ENCODE measurements at places on chromosomes 4 and X. TPM values are rescaled to one million over a fixed set of nuclear protein-coding genes. Genes with fewer than 3 reads are reported as not detected.

The RASSF6 gene
- polyA plus RNA-seq = not detected

The CFAP299 gene
- 0.34 TPM for polyA plus RNA-seq

DNA sequence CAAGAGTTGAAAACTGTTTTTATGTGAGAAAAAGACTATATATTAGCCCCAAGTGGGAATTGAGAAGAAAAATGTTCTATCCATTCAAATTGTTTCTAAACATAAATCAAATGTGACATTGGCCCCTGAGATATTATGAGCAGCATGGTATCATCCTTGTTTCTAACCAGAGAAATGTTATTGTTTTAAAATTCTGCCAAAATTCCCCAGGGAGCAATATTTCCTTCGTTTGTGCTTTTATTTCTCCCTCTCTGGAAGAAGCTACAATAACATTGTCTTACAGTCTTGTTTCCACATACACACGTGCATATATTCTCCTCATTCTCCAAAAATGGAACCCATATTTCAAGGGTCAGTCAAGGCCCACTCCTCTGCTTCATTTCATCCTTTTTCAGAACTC is 46.7 kb downstream of the MAGEB17 start:
- H3K27me3 ChIP-seq = no peaks in the 10 kb centered on the region
- no peaks in the 10 kb centered on the region for H3K4me1 ChIP-seq
- H3K36me3 ChIP-seq = no peaks in the 10 kb centered on the region
- no peak overlapping the region for H3K4me3 ChIP-seq
- H3K27ac ChIP-seq = no peak overlapping the region

The CLDN34 gene
- not detected for polyA plus RNA-seq

The RXFP1 gene
- not detected for polyA plus RNA-seq

DNA sequence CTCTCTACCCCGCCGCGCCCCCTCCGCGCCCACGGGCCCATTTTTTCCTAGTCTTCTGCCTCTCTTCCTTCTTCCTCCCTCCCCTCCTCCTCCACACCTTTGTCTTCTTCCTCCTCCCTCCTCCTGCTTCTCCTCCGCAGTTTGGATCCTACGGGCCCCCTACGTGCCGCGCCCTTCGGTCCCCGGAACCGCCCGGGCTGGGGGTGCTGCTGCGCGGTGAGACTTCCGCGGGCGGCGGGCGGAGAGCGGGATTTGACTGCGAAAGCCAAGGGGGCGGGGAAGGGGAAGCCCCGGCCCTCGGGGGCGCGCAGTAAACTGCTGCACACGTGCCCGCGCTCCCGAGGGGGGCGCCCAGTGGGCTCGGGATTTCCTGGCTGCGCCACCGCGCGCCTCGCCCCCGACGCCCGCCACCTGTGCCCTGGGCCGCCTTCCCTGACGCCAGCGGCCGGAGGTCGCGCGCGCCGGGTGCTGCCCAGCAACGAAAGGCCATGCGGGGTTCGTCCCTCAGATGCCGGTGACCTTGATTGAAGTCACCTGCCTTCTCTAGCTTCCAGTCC is 3.3 kb upstream of the NKX3-2 start:
- H3K27me3 ChIP-seq = peaks cover 82% of the 10 kb centered on the region
- peaks cover 5% of the 10 kb centered on the region for H3K4me1 ChIP-seq
- peak overlapping the region; percentile 38 for H3K4me3 ChIP-seq
- DNase-seq = peak; percentile 53

- DNase-seq = no peak
- H3K36me3 ChIP-seq = no peaks in the 10 kb centered on the region
- no peak overlapping the region for H3K4me3 ChIP-seq
- no peak overlapping the region for H3K27ac ChIP-seq
- H3K4me1 ChIP-seq = no peaks in the 10 kb centered on the region
Measured at GRCh38 chrX:45847961-45848360, 647.3 kb upstream of the DIPK2B start.

DNA sequence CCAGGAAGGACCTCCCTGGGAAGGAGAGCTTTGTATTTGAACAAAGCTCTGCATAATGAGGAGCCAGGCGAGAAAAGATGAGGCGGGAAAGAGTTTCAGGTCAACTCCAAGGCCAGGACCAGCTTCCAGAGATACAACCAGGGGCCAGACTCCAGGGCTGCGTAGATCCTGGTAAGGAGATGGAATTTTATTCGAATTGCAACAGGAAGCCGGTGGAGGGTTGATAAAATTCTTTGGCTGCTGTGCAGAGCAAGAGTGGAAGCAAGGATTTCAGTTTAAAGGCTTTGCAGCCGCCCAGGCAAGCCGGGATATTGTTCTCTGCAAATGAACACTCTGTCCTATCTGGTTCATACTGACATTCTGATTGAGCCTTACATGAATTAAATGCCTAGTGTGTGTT is 40.2 kb upstream of the CBR4 start:
- no peaks in the 10 kb centered on the region for H3K36me3 ChIP-seq
- no peak overlapping the region for H3K27ac ChIP-seq
- no peak overlapping the region for H3K4me3 ChIP-seq
- H3K4me1 ChIP-seq = no peaks in the 10 kb centered on the region

DNA sequence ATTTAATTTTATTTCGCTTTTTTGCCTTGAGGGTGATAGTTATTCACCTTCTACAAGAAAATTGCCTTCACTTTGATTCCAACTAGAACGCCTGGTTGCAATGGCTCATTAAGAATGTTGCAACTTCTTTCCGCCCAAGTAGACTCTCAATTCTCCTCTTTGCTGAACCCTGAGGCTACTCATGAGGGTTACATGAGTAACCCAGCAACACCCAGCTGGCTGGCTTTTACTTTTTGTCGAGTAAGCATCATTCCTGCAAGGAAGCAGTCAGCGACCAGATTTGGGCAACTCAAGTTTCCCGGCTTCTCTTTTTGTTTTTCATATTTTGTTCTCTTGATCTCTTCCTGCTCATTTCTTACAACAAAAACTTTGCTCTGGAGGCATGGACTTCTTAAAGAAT is 495.4 kb downstream of the PACRGL start:
- no peak overlapping the region for H3K4me3 ChIP-seq
- H3K27me3 ChIP-seq = no peaks in the 10 kb centered on the region
- H3K4me1 ChIP-seq = no peaks in the 10 kb centered on the region
- H3K27ac ChIP-seq = no peak overlapping the region

The MAGEA12 gene
- not detected for polyA plus RNA-seq

GRCh38 chr4:93827272-93827947 is 1.1 kb upstream of the ATOH1 start:
- H3K4me3 ChIP-seq = peak overlapping the region; percentile 37
- no peaks in the 10 kb centered on the region for H3K36me3 ChIP-seq
- DNase-seq = no peak
- peaks cover 13% of the 10 kb centered on the region for H3K4me1 ChIP-seq
- peaks cover 100% of the 10 kb centered on the region for H3K27me3 ChIP-seq

- no peak overlapping the region for H3K4me3 ChIP-seq
- H3K36me3 ChIP-seq = no peaks in the 10 kb centered on the region
- H3K27ac ChIP-seq = no peak overlapping the region
Measured at GRCh38 chr4:71126719-71127118, 133.3 kb downstream of the DCK start.

The TGIF2LX gene
- not detected for polyA plus RNA-seq

DNA sequence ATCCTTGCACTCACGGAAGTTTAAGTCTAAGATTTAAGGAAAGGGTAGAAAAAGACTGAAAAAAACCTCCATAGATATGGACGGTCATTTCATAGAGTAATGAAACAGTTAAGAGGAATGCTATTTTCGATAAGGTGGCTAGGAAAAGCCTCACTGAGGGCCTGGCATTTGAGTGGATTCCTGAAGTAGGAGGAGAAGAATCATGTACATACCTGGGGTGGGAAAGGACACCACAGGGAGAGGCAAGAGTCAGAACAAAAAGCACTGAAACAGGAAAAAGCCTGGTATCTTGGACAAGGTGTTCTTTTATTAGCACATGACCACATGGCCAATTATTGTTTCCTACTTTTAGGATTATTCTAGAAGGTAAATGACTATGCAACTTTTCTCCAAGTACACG is 547.2 kb upstream of the DIPK2B start:
- no peak overlapping the region for H3K4me3 ChIP-seq
- H3K27me3 ChIP-seq = no peaks in the 10 kb centered on the region
- no peaks in the 10 kb centered on the region for H3K4me1 ChIP-seq
- no peaks in the 10 kb centered on the region for H3K36me3 ChIP-seq

DNA sequence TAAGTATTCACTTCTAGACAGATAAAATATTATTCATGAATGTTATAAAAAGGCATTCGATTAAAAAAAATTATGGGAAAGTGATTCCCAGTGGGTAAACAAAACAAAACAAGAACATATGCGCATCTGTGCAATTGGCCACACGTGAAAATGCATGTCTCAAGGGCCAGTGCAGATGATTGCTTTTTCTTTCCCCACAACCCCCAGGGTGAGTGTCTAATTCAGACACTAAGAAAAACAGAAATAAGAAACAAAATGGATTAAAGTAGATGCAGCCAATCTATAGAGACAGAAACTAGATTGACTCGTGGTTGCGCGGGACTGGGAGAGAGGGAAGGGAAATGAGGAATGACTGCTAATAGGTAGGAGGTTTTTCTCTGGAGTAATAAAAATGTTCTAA is 49.5 kb downstream of the GPM6A start:
- DNase-seq = no peak
- no peak overlapping the region for H3K27ac ChIP-seq
- no peaks in the 10 kb centered on the region for H3K4me1 ChIP-seq
- H3K36me3 ChIP-seq = no peaks in the 10 kb centered on the region
- no peaks in the 10 kb centered on the region for H3K27me3 ChIP-seq
- H3K4me3 ChIP-seq = no peak overlapping the region

DNA sequence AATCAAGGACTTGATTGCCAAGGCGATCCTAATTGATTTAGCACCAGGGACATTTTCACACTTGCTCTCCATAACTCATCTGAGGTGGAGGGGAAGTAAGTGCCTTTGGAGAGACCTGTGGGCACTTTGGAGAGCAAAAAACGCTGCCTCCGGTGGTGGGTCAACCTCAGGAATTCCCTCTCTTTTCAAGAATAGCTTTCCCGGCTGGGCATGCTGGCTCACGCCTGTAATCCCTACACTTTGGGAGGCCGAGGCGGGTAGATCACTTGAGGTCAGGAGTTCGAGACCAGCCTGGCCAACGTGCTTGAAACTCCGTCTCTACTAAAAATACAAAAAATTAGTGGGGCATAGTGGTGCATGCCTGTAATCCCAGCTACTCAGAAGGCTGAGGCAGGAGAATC is 49.2 kb downstream of the PRPS1 start:
- no peaks in the 10 kb centered on the region for H3K36me3 ChIP-seq
- H3K27ac ChIP-seq = no peak overlapping the region
- no peak overlapping the region for H3K4me3 ChIP-seq
- peak; percentile 29 for DNase-seq
- no peaks in the 10 kb centered on the region for H3K27me3 ChIP-seq
- peaks cover 24% of the 10 kb centered on the region for H3K4me1 ChIP-seq

DNA sequence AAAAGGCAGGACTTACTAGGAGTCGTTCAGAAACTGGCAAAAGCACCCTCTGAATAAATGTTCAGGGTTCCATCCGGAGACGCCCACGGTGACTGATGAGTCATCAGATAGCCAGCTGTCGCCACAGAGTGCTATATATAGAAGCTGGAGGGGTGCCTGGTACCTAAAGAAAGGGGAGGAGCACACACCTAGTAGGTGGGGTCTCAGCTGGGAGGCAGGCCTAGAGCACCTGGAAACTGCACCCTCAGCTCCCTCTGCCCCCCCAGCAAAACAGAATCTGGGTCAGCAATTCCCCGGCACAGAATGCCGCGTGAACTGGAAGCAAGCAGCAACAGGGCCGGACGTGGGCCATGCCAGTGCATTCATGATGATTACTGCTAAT is 242.0 kb downstream of the BCOR start:
- H3K4me3 ChIP-seq = no peak overlapping the region
- peaks cover 36% of the 10 kb centered on the region for H3K4me1 ChIP-seq
- no peaks in the 10 kb centered on the region for H3K36me3 ChIP-seq
- H3K27me3 ChIP-seq = no peaks in the 10 kb centered on the region

GRCh38 chr4:47577779-47578553 is 92.9 kb downstream of the ATP10D start:
- H3K4me1 ChIP-seq = no peaks in the 10 kb centered on the region
- H3K27ac ChIP-seq = no peak overlapping the region
- no peak for DNase-seq
- no peak overlapping the region for H3K4me3 ChIP-seq

The ARSD gene
- polyA plus RNA-seq = 29.7 TPM

The ADGRL3 gene
- 2.4 TPM for polyA plus RNA-seq

The USP17L18 gene
- polyA plus RNA-seq = not detected
